ENCODE measurements at places on chromosomes 2 and 18.
A peak's percentile ranks its signal among the peaks of the same experiment; 100 is the strongest.

GRCh38 chr2:127080226-127080937 is 26.6 kb downstream of the BIN1 start:
- no peak for DNase-seq

GRCh38 chr2:217309056-217309455 is 449.2 kb upstream of the TNP1 start:
- no peak for DNase-seq

- peak; percentile 5 for DNase-seq
Observed at GRCh38 chr2:126890551-126891450, 7.9 kb upstream of the TEX51 start.

GRCh38 chr2:86147793-86148192 is 41.8 kb downstream of the PTCD3 start:
- DNase-seq, result no peak

DNA sequence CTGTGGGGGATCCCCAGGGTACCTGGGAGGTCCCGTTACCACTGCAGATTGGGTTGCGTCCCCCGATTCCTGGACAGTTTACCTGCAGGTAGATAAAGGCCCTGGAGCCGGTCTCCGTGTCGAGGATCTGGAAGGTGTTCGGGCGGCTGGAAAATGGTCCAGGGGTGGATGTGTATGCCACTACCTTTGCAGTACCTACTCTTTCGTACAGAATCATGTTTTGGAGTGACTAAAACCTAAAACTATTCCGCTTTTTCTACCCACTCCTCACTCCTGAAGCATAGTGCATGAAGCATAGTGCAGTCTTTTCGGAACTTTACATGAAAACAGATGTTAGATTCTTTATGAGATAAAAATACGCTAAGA is 418 bp downstream of the WDR75 start:
- no peak for DNase-seq

GRCh38 chr2:242031481-242032019 is 162.0 kb downstream of the RTP5 start:
- DNase-seq, result peak; percentile 53

- peak; percentile 5 for DNase-seq
Observed at GRCh38 chr2:8462280-8462679, 219.6 kb upstream of the ID2 start.

- DNase-seq, result no peak
Observed at GRCh38 chr18:6785001-6785400, 55.5 kb downstream of the ARHGAP28 start.

DNA sequence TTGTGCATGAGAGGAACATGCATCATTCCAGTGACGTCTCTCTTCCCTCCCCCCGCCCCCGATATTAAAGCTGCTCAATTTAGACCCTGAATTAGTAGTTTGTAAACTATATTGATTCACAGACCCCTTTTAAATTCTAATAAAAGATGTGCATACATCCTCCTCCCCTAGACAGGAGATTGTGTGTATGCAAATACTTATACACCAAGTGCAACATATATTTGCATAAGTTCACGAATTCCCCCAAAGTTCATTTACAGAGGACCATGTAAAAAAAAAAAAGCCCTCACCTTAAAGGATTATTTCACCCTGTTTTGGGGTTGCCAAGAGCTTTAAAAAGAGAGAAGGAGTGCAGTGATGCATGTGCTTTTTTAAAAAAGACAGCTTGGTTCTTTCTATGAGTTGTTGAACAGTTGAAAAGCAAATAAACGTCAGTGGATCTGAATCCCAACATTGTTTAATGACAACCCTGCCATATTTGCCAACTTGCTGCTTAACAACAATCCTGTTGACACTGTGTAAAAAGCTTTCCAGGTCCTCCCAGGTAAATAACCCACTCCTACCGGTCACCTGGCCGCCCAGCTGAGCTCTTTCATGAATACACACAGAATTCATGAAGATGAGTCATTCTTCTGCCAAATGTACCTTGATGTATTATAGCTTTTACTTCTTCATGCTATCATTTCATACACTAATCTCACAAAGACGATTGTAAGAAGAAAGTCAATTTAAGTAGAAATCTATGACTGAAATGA is 211.5 kb downstream of the IKZF2 start:
- DNase-seq, result no peak

DNA sequence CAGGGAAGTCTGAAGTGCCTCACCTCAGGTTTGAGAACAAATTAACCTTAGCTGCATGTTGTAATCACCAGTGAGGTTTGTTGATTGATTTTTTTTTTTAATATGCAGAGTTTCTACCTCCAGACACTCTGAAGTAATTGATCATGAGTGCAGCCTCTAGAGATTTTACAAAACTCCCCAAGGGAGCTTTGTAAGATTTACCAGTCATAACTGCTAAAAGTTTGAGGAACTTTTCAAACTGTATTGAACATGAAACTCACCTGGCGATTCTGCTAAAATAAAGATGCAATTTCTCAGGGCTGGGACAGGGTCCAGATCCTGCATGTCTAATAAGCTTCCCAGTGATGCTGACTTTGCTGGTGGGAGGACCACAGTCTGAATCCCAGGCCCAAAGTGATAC is 339.6 kb upstream of the DCC start:
- DNase-seq, result no peak

DNA sequence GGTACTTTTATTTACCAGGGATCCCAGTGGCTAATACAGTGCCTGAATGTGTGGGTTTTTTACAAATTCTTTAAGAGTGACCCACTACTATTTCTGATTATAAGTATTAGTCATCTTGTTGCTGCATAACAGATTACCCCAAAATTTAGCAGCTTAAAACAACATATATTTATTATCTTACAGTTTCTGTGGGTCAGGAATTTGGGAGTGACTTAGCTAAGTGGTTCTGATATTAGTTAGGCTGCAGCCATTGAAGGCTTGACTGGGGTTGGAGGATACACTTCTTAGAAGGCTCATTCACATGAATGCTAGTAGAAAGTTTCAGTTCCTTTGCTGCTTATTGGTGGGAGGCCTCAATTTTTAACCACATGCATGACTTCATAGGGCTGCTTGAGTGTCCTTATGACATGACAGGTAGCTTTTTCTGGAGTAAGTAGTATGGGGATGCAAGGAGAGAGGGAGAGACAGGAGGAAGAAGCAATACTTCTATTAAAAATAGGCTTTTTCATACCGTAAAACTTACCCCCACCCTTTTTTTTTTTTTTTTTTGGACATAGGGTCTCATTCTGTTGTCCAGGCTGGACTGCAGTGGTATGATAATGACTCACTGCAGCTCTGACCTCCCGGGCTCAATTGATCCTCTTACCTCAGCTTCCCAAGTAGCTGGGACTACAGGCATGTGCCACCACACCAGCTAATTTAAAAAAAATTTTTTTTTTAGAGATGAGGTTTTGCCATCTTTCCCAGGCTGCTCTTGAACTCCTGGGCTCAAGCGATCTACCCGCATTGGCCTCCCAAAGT is 13.3 kb upstream of the POLE4 start:
- DNase-seq, result no peak

DNA sequence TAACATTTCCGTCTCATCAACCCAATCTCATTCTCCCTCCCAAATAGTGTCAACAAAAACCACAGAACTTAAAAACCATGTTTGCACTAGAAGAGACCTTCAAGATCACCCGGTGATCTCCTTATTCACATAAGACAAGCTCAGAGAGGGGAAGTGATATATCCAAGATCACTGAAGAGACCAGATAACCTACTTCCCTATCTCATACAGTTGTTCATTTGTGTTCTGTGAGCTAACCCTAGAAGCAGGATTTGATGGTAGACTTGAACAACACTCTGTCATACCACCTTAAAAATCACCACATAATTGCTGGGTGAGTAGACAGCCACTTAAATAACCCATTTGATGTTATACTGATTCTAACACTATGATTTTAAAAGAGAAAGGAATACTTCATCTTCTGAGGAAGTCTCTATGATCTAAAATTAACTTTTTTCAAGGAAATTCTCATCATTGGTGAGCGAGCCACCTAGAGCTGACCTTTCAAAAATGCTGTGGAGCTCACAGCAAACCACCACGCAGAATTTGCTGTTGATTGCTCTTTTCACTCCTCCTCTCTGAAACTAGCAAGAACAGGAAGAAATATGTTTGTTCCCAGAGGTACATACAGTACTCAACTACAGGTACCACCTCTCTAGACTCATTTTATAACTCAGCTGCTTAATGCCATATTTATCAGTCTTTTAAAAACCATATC is 15.1 kb downstream of the AAK1 start:
- DNase-seq, result no peak

DNA sequence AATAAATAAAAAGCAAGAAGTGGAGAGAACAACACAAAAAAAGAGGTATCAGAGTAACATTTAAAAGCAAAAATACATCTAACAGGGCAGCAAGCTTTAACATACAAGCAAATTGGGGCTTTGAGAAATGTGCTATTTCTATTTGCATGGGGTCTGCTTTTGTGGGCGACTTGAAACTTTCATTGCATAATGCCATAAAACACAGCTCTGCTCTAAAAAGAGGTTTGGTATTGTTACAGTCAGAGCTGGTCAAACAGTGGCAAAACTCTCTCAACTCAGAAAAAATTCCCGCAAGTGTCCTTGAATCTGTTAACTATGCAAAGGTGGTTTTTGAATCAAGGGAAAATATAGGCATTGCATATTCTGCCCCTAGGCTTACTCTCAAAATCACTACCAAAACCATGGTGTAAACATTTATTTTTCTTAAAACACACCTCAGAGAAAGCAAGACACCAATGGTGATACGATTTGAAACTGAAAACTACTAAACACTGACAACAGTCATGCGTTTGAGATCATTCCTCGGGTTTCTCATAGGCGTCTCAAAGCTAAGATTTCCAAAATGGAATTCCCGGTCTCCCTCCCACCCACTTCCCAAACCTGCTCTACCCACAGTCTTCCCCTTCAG is 45.5 kb downstream of the RNF152 start:
- no peak for DNase-seq

GRCh38 chr2:232523682-232524597 is 2.0 kb upstream of the CHRND start:
- peak; percentile 58 for DNase-seq

DNA sequence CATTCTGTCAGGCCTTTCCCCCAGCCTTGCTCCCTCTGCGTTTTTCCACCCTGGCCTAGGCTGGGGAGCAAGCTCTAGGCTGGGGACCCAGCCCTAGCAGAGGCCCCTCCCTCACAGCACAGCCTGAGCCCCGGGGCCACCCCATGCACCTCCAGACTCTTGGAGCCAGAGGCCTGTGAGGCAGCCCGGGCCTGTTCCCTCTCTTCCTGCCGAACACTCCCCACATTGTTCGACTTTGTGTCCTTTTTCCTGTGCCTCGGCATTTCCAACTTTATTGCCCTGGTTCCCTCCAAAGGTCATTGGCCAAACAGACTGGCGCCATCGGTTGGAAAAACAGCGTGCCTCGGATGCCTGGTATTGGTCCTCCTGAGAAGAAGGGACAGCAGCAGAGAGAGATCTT is 79.7 kb downstream of the HS1BP3 start:
- no peak for DNase-seq

GRCh38 chr2:189851174-189851826 is 67.0 kb downstream of the PMS1 start:
- no peak for DNase-seq

- no peak for DNase-seq
Observed at GRCh38 chr2:56185101-56185581, 1.4 kb downstream of the CCDC85A start.

GRCh38 chr2:46569061-46569560 is 89.7 kb downstream of the TMEM247 start:
- peak; percentile 70 for DNase-seq

DNA sequence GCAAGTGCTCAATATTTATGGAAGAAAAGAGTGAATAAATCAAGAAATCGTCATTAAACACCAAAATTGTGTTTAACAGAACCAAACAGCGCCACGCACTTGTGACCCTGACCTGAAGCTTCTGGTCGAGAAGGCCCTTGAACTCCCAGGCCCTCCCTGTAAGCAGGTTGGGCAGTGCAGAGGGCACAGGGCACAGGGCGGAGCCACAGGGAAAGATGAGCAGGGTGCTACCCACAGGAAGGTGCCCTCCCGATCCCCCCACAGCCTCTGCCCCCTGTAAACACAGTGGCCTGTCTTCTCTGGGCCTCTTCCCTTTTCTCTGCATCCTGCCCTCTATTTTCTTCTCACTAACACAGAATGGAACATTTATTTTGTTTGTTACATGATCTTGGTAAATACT is 16.9 kb upstream of the TUBB6 start:
- DNase-seq, result no peak

- peak; percentile 56 for DNase-seq
Observed at GRCh38 chr2:64263315-64263714, 119.1 kb upstream of the PELI1 start.

DNA sequence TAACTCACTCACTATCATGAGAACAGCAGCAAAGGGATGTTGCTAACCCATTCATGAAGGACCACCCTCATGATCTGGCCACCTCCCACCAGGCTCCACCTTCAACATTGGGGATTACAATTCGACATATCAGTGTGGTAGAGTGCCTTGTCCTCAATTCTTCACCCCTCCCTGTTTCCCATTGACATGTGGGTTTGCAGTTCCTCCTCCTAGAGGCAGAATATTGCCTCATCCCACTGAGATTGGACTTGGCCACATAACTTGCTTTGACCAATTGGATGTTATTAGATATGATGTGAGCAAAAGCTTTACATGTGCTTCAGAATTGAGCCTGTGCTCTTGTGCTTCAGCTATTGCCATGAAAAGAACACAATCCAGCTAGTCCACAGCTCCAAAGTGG is 217.0 kb upstream of the CXCR4 start:
- DNase-seq, result no peak

- DNase-seq, result no peak
Observed at GRCh38 chr2:174535757-174536703, 49.2 kb upstream of the GPR155 start.

GRCh38 chr2:215486291-215487001 is 50.6 kb upstream of the FN1 start:
- no peak for DNase-seq

GRCh38 chr2:200756618-200757321 is 54.9 kb upstream of the BZW1 start:
- no peak for DNase-seq

GRCh38 chr18:48788373-48788772 is 162.4 kb downstream of the SMAD7 start:
- DNase-seq, result peak; percentile 8

DNA sequence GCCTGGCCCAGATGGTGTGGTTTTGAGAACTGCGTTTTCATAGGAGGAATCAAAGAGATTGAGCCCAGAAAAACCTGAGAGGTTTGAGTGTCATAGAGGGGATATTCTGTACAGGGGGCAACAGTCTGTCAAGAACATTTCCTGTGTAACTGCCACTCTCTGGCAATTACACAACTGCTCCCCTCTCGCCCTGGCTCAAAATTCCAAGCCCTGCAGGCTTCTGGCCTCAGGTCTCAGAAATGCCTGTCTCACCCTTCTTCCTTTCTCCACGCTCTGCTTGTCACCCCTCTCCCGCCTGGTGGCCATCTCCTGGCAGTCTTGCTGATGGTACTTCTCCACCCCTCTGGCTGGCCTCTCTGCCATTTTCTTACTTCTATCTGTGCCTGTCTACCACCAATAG is 4.0 kb downstream of the VAMP5 start:
- no peak for DNase-seq

GRCh38 chr2:189870381-189871085 is 86.3 kb downstream of the PMS1 start:
- DNase-seq, result no peak
